ENCODE measurements at places on chromosomes 7 and 10. TPM values are rescaled to one million over a fixed set of nuclear protein-coding genes. Genes with fewer than 3 reads are reported as not detected.

GRCh38 chr7:117631652-117632051 lies 151.8 kb downstream of the CFTR start:
- no peaks in the 10 kb centered on the region for H3K27me3 ChIP-seq
- H3K27ac ChIP-seq: no peak overlapping the region
- H3K4me1 ChIP-seq: no peaks in the 10 kb centered on the region
- no peaks in the 10 kb centered on the region for H3K36me3 ChIP-seq

PRKCQ gene
- total RNA-seq: 35.3 TPM

CALN1 gene
- not detected for total RNA-seq

- H3K27me3 ChIP-seq: no peaks in the 10 kb centered on the region
- H3K27ac ChIP-seq: no peak overlapping the region
- ATAC-seq: no peak
- peaks cover 46% of the 10 kb centered on the region for H3K36me3 ChIP-seq
- peaks cover 23% of the 10 kb centered on the region for H3K4me1 ChIP-seq
Observed at GRCh38 chr10:97222326-97222961, 36.7 kb upstream of the SLIT1 start.

DNA sequence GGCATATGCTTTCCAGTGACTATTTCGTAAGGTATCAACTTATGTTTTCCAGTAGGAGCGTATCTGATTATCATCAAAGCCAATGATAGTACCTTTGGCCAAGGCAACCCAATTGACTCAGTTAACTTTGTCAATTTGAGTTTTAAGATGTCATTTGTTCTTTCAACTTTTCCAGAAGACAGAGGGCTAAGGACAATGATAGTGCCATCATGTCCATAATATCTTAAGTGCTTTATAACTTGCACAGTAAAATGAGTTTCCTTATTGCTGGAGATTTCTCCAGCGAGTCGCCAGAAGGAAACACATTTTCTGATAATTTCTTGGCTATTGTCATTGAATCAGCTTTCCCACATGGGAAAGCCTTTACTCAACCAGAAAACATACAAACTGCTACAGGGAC lies 35.0 kb downstream of the ANTXRL start:
- no peaks in the 10 kb centered on the region for H3K27me3 ChIP-seq
- H3K4me1 ChIP-seq: no peaks in the 10 kb centered on the region
- H3K4me3 ChIP-seq: no peak overlapping the region

- no peaks in the 10 kb centered on the region for H3K4me1 ChIP-seq
- H3K27ac ChIP-seq: no peak overlapping the region
- no peaks in the 10 kb centered on the region for H3K27me3 ChIP-seq
Observed at GRCh38 chr10:83346266-83346910, 792.9 kb upstream of the GHITM start.

NFKB2 gene
- 372 TPM for total RNA-seq
